Dermis blood vessel endothelial cell (primary cell): ENCODE measurements at places on chromosomes 12 and 14. TPM values are rescaled to one million over a fixed set of nuclear protein-coding genes. Genes with fewer than 3 reads are reported as not detected.
A peak's percentile ranks its signal among the peaks of the same experiment; 100 is the strongest.

- DNase-seq, result no peak
Measured at GRCh38 chr14:59634617-59635016, 58.0 kb upstream of the CCDC175 start.

DNA sequence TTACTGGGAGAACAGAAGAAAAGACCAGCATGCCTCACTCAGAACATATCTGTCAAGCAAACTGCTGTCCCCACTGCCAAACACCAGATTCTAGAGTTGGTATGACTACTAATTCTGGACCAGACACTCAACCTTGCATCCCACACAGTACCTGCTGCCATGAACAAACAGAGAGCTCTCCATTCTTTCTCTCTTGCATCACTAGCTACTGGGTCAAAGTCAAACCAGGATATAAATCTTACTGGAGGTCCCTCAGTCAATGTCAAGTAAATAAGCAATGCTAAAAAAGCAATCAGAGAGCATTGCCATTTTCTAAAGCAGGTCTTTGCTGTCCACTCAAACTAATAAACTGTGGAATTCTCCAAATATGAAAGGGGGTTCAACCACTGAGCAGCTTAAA is 452.4 kb upstream of the SEL1L start:
- DNase-seq, result no peak

- DNase-seq, result no peak
Measured at GRCh38 chr12:116990971-116991966, 80.5 kb downstream of the FBXW8 start.

GRCh38 chr14:103931422-103931821 is 3.2 kb downstream of the TDRD9 start:
- DNase-seq, result no peak

The ZNF740 gene
- 13.0 and 14.5 TPM in 2 replicates for total RNA-seq

The MIP gene
- total RNA-seq, result not detected in 2 replicates

GRCh38 chr12:20646239-20646827 is 48.8 kb upstream of the SLCO1C1 start:
- DNase-seq, result peak; percentile 65

The TMPRSS12 gene
- total RNA-seq, result not detected in 2 replicates

DNA sequence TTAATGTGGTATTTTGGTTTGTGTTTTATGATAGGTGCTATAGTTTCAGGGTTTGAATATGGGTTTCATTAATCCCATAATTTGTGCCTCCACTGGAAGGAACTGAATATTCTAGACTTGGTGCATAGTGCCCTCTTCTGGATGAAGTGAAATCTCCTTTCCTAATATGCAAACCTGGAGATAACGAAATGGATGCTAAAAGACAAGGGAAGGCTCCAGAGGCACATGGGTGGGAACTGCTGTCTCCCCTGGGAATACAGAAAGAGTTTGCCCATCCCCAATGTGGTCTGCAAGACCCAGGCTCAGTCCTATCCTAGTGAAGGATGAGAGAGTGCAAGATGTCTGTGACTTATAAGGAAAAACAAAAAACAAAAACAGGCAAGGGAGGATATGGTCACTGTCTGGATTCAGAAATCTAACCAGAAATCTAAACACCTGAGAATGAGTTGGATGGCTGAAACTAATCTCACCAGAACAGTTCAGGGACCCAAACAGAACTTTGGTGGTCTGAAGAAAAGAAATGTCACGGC is 142.3 kb upstream of the TMPO start:
- DNase-seq, result peak; percentile 72

DNA sequence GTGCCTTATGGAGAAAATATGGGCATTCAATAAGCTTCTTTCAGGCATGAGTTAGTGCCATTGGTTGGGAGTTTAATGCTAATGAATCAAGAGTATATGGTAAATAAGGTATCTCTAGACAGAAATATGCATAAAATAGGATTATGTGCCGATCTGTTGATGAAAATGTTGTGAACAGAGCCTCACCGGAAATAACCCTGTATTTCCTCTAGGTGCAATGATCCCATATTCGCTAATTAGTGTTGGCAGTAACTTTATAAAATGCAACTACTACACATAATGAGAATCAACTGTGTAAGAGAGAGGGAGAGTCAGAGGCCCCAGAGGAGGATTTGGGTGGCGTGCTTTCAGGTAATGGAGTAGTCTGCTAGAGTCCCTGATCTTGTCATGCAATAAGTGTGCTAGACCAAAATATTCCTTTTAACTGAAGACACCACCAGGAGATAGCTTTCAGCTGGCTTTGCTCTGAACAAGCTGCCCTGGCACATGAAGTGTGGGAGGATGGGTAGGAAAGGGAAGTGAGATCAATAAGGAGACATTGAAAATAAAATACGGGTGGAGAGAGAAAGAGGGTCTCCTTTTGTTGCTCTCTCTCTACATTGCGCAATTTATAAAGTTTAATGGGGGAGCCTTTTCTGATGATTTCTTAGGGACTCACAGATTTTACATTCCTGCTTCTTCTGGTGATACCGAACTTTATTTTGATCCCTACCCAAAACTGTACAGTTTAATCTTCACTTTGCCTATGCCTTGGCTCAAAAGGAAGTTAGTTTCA is 68.6 kb upstream of the PLXNC1 start:
- DNase-seq, result no peak

- peak; percentile 82 for DNase-seq
Measured at GRCh38 chr12:63779498-63780481, at the start of gene RXYLT1. Gene RXYLT1 (plus strand): TSS chr12:63779909. CDS start chr12:63779961, 52 bp downstream.

- no peak for DNase-seq
Measured at GRCh38 chr14:76257111-76257803, 105.5 kb downstream of the GPATCH2L start.

GRCh38 chr14:100532154-100532861 is 54.9 kb downstream of the BEGAIN start:
- DNase-seq, result no peak

The OR6C65 gene
- total RNA-seq, result not detected in 2 replicates

DNA sequence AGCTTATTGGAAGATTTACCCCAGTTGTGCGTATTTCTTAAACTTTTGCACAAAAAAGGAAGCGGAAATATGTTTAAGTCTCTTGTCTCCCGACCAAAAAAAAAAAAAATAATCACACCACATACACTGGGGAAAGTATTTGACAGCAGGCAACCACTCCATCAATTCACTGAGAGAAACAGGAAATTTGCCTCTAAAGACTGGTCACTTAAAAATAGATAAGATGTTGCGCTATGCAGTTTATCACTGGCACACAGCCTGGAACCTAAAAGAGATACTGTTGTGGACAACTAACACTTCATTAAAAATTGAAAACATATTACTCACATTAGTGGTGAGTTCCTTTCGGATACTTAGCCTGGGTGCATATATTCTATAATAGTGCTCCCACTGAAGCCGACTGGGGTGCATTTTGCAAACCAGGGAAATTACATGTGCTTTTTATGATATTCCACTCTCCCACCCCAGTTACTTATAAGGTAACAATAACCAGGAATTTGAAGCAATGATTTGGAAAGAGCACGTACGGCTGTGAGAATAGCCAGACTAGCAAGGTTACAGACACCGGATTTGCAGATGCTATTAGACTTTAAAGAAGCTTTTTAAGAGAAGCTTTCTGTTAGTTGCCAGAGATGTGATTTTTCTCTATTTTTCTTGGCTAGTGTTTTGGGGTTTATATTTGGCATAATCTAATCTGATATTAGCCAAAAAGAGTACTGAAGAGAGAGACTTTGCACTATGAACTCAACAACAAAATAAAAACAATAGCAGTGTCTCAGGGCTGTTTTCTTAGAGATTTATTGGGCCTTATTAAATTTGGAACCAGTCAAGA is 311.5 kb downstream of the NOVA1 start:
- DNase-seq, result no peak

The NUDT4 gene
- 154 and 162 TPM in 2 replicates for total RNA-seq

GRCh38 chr12:131852551-131853299 is 24.5 kb downstream of the MMP17 start:
- DNase-seq, result no peak

- DNase-seq, result no peak
Measured at GRCh38 chr12:286531-287300, 24.1 kb upstream of the SLC6A13 start.

The CLEC4A gene
- 0.19 TPM in 1 of 2 replicates, not detected in the other for total RNA-seq

GRCh38 chr14:34220921-34221320 is 241.1 kb downstream of the SPTSSA start:
- DNase-seq, result no peak

DNA sequence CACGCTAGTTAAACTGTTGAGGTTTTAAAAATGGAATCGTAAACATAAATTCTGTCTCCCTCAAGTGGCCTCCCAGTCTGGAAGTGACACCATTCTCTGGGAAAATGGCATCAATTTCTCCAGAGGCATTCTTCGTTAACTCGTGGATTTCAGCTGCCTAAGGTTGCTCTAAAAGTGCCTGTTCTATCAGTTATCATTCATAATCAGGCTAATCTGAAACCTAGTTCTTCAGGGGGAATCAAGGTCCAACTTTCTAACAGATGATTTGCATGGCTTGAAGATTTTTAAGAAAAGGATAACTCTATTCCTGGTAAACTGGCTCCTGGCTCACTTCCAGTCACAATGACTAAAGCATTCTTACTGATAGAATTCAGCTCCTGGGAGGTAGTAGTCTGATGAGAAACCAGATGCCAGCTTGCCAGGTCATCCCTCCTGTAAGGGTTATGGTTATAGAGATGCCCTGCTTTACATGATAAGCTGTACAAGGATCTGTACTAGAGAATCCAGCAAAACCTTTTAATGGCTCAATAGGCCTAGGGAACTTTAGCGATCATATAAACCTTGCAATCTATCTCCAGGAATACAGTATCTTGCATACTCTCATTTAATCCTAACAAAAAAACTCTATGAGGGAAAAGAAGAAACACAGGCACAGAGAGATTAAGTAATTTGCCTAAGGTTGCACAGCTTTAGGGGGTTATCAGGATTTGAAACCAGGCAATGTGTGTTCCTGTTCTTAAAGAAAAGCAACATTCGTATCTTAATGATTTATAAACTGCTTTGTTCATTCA is 1.5 kb downstream of the L3HYPDH start:
- DNase-seq, result peak; percentile 75

DNA sequence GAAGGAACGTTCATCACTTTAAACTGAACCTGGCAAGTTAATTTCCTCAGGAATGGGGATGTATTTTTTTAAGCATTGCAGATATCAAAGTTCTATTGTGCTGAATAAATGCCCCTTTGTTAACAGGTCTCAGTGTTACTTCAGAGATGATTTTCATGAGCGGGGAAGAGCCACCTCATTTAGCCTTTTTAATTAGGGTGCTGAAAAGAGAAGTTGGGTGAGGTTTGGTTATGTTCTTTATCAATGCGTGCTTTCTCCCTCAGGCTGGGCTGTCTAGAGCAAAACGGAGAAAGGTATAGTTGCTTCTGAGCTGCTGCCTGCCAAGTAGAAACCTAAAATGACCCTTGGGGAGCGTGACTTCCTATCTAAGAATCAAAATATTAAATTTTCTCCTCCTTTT is 8.0 kb upstream of the HIP1R start:
- no peak for DNase-seq

The PTCSC3 gene
- total RNA-seq, result not detected in 2 replicates

The BCL2L14 gene
- not detected in 2 replicates for total RNA-seq

- DNase-seq, result peak; percentile 94
Measured at GRCh38 chr14:69153152-69153872, 393 bp upstream of the DCAF5 start.

- no peak for DNase-seq
Measured at GRCh38 chr12:20711846-20712245, 16.7 kb downstream of the SLCO1C1 start.

DNA sequence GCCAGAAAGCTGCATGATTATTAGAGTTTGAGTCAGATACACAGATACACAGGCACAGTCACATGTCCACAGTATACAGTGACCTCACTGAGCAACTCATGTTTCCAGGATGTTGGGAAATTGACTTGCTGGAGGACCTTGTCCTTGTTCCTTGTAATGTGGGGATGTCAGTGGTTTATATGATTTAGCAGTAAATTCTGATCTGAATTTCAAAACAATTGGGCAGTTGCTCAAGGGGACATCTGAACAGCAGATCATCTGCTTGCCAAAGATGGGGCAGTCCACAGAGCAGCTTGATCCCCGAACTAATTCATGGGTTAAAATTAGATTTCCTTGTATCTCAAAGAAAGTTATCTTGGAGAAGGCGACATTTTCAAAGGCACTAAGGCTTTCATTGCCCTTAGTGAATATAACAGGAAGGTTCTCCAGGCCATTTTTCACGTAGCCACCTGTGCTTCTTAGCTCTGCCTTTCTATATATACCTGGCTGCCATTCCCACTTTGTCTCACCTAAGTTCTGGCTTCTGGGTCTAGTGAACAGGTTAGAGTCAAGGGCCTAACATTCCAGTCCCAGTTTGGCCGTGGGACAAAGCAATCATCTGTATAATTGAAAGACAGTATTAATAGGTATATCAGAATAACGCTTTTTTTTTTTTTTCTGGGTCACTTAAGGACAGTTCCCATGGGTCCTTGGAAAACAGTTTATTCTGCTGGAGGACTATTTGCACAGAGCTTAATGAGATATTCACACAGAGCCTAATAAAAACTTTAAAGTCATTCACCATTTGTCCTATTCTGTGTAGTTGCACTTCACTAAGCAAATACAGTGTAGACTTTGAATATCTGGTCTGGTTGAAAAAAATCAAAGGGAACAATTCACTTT is 64.9 kb upstream of the STRN3 start:
- peak; percentile 79 for DNase-seq

The PZP gene
- 0.70 and 2.4 TPM in 2 replicates for total RNA-seq

GRCh38 chr14:92906823-92907222 is 16.1 kb upstream of the CHGA start:
- DNase-seq, result no peak

DNA sequence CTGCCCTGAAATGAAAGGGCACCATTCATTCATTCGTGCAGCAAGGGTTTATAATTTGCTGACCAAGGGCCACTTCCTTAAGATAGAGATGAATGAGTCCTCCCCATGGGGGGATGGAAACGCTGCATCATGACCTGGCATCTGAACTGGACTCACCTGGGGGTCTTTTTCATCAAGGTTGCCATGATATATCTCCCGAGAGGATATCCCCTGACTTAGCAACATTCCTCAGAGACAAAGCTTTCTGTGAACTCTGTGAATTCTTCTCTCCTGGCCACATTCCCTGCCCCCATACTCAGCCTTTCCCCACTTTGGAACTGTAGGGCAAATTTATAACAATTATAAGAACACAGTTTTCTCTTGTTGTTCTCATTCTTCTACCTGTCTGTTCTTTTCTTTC is 30.8 kb downstream of the SRRM4 start:
- DNase-seq, result no peak

DNA sequence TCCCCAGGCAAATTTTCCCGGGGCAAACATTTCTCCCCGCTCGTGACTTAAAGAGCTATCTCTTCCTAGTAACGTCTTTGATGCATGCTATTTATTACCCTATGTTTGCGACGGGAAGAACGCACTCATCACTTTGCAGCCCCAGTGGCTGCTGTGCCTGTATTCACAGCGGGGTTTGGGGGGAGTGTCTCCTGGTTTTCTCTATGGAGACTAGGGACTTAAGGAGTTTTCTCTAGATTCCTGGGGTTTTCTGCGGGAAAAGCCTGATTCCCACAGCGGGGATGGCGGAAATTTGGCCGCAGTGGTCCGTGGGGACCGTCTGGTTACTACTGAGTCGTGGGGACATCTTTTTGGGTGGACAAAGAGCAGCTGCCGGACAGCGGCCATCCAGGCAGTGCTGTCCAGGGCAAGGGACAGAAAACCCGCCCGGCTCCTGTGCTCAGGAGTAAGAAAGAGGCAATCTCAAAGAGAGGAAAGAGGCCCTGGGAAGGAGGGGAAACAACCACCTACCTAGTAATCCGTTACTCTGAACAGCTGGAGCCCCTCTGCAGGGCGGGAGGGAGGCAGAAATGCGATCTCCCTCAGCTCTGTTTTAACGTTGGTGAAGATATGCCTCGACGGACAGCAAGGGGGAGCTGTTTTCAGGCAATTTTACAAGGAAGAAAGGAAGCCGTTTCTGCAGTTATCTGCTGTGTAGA is 771 bp upstream of the AVPR1A start:
- peak; percentile 67 for DNase-seq

GRCh38 chr12:6471989-6472360 is 1.5 kb upstream of the VAMP1 start:
- no peak for DNase-seq

The ABCD2 gene
- not detected in 2 replicates for total RNA-seq

The NEUROD4 gene
- not detected in 2 replicates for total RNA-seq
